ENCODE measurements at places on chromosomes 1 and 21. TPM values are rescaled to one million over a fixed set of nuclear protein-coding genes. Genes with fewer than 3 reads are reported as not detected.

GRCh38 chr1:153506831-153507413 lies 28.9 kb downstream of the S100A6 start:
- no peaks in the 10 kb centered on the region for H3K27me3 ChIP-seq
- H3K36me3 ChIP-seq = no peaks in the 10 kb centered on the region
- DNase-seq = peak; percentile 96

The DENND1B gene
- 12.2 TPM for total RNA-seq

The TTC34 gene
- total RNA-seq = 0.71 TPM

DNA sequence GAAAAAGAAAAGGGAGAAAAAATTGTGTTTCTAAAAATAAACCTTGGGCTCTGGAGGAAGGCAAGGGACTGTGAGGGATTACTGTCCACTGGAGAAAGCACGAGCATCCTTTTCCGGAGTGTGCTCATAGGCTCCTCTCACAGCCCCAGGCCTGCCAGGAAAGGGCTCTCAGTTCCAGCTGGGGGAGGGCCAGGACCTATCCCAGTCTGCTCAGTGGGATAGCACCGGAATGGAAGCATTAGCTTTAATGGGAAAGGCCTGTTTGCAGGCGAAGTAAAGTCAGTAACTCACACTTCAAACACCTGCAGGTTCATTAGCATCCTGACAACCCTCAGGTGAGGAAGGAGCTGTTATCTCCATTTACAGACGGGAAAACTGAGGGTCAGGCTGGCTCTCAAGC lies 113.9 kb upstream of the USP24 start:
- no peak for DNase-seq
- H3K36me3 ChIP-seq = no peaks in the 10 kb centered on the region
- H3K27ac ChIP-seq = no peak overlapping the region
- H3K4me3 ChIP-seq = no peak overlapping the region
- H3K4me1 ChIP-seq = no peaks in the 10 kb centered on the region
- H3K27me3 ChIP-seq = no peaks in the 10 kb centered on the region

The SOD1 gene
- total RNA-seq = 184 TPM

DNA sequence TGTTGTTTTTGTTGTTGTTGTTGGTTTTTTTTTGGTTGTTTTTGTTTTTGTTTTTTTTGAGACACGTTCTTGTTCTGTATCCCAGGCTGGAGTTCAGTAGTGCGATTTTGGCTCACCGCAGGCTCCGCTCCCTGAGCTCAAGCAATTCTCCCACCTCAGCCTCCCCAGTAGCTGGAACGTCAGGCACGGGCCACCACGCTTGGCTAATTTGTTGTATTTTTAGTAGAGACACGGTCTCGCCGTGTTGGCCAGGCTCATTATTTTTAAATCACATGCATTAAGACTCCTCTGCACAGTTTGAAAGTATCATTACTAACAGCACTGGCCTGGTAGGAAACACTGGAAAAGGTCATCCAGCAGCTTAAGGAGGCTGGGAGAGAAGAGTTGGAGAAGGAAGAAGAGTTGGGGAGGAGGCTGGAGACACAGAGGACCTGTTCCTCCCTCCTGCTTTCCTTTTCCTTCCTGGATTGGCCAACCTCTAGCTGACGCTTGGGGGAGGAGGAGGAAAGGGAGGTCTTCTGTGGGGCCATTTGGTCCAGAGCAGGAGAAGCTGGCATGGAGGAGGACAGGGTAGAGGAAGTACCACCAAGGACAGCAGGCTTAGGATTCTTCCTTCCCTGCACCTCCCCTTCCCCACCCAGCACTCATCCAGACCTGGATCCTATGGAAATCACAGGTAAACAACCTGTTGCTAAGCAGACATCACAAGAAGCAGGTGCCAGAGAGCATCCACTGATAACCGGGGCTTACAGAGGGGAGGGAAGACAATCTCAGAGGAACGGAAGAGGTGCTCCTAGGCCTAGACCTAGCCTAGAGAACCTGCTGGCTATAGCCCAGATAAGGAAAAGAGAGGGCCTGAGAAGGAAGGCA lies 71.9 kb upstream of the GOLT1A start:
- no peaks in the 10 kb centered on the region for H3K27me3 ChIP-seq
- no peak for DNase-seq
- H3K36me3 ChIP-seq = no peaks in the 10 kb centered on the region
- peaks cover 36% of the 10 kb centered on the region for H3K4me1 ChIP-seq
- H3K27ac ChIP-seq = peak overlapping the region; percentile 40

- no peak overlapping the region for H3K27ac ChIP-seq
- no peaks in the 10 kb centered on the region for H3K36me3 ChIP-seq
- DNase-seq = no peak
- no peaks in the 10 kb centered on the region for H3K27me3 ChIP-seq
Measured at GRCh38 chr1:115114308-115114707, 25.0 kb upstream of the TSPAN2 start.

- H3K4me3 ChIP-seq = no peak overlapping the region
- H3K27ac ChIP-seq = no peak overlapping the region
- H3K36me3 ChIP-seq = no peaks in the 10 kb centered on the region
- no peak for DNase-seq
- H3K4me1 ChIP-seq = no peaks in the 10 kb centered on the region
Measured at GRCh38 chr1:239696317-239696716, 309.9 kb downstream of the CHRM3 start.

DNA sequence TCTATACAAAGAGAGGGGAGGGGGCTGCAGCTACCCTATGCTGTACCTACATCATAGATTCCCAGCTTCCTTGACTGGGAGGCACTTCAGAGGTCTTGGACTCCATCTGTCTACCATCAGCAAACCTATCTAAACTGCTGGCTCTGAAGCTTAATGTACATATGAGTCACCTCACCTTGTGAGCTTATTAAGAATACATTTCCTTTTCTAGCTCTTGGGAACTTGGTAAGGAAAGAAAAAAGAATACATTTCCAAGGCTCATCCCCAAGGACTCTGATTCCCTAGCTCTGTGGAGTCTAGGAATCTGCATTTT lies 50.0 kb upstream of the PRELP start:
- H3K27ac ChIP-seq = peak overlapping the region; percentile 7
- peaks cover 20% of the 10 kb centered on the region for H3K4me1 ChIP-seq

- no peaks in the 10 kb centered on the region for H3K36me3 ChIP-seq
- no peak overlapping the region for H3K4me3 ChIP-seq
- no peak overlapping the region for H3K27ac ChIP-seq
- no peaks in the 10 kb centered on the region for H3K4me1 ChIP-seq
Measured at GRCh38 chr1:47635597-47635996, 197.8 kb downstream of the FOXD2 start.

DNA sequence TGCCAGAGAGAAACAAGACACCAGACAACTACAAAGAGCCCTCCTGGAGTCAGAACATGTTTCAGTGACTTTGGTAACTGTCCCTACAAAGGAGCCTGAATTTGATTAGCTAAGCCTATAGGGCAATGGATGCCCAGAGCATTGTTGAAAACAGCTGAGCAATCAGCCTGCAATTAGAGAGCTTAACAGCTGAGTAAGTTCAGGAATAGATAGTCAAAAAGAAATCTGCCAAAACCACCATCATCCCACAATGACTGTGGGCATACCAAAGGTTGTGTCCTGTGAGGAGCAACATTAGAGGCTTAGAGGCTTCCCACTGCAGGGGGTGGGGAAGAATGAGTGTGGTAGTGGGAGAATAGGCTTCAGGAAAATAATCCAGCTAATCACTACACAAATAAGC lies 32.1 kb downstream of the SH3BP5L start:
- no peak for DNase-seq
- H3K36me3 ChIP-seq = no peaks in the 10 kb centered on the region
- no peaks in the 10 kb centered on the region for H3K27me3 ChIP-seq
- no peak overlapping the region for H3K27ac ChIP-seq
- H3K4me3 ChIP-seq = no peak overlapping the region
- no peaks in the 10 kb centered on the region for H3K4me1 ChIP-seq

- H3K4me1 ChIP-seq = no peaks in the 10 kb centered on the region
- no peak overlapping the region for H3K27ac ChIP-seq
- no peaks in the 10 kb centered on the region for H3K27me3 ChIP-seq
Measured at GRCh38 chr1:56516539-56517252, 62.7 kb downstream of the PLPP3 start.

DNA sequence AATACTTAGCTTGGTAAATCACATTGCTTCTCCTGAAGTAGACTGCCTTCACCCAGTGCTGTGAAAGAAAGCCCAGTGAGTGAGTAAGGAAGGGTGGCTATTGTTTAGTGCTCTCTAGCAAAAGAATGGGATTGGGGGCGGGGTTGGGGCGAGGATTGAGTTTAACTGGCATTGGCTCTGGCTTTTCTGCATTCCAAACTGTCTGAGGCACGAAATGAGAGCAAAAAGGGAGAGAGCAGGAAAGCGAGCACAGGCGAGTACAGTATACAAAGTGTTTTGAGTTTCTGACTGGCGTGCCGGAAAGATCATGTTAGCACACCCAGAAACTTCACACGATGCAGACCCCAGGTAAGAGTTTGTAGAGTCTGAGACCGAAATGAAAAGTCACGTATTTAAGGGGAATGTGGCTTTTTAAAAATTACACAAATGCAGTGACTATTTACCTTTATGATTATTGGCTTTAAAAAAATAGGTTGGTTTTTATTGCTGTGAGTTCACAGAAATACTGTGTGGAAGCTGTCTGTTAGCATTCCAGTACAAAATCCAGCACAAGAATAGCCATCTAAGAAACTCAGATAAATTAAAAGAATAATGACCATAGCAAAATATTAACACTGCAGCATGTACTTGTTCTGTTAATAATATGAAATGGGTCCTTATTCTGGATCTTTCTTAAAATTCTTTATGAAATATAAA lies 155.4 kb downstream of the CLEC20A start:
- H3K27ac ChIP-seq = peak overlapping the region; percentile 47
- H3K4me1 ChIP-seq = peaks cover 31% of the 10 kb centered on the region
- no peaks in the 10 kb centered on the region for H3K27me3 ChIP-seq
- H3K4me3 ChIP-seq = peak overlapping the region; percentile 34
- H3K36me3 ChIP-seq = no peaks in the 10 kb centered on the region
- DNase-seq = no peak

The KRTAP19-6 gene
- total RNA-seq = not detected

The MAP3K6 gene
- 18.2 TPM for total RNA-seq

- no peak for DNase-seq
- no peaks in the 10 kb centered on the region for H3K36me3 ChIP-seq
- H3K4me1 ChIP-seq = no peaks in the 10 kb centered on the region
- H3K27me3 ChIP-seq = no peaks in the 10 kb centered on the region
Measured at GRCh38 chr21:17438635-17439034, 74.2 kb upstream of the CXADR start.

DNA sequence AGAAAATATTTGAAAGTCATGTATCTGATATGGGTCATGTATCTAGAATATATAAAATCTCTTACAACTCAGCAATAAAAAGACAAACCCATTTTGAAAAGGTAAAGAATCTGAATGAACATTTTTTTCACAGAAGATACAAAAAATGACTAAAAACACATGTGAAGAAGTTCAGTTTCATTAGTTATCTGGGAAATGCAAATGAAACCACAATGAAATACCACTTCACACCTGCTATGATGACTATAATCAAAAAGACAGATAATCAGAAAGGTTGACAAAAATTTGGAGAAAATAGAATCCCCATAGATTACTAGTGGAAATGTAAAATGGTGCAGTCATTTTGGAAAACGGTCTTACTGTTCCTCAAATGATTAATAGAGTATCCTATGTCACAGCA lies 631.0 kb downstream of the MRPL39 start:
- no peak overlapping the region for H3K27ac ChIP-seq
- no peak overlapping the region for H3K4me3 ChIP-seq
- H3K4me1 ChIP-seq = no peaks in the 10 kb centered on the region
- no peaks in the 10 kb centered on the region for H3K36me3 ChIP-seq
- no peaks in the 10 kb centered on the region for H3K27me3 ChIP-seq
- no peak for DNase-seq

- H3K27me3 ChIP-seq = no peaks in the 10 kb centered on the region
- no peak for DNase-seq
- H3K4me1 ChIP-seq = no peaks in the 10 kb centered on the region
- H3K36me3 ChIP-seq = no peaks in the 10 kb centered on the region
Measured at GRCh38 chr1:101000131-101000873, 25.3 kb downstream of the DPH5 start.

GRCh38 chr1:185598332-185598731 lies 135.9 kb upstream of the HMCN1 start:
- no peaks in the 10 kb centered on the region for H3K27me3 ChIP-seq
- no peaks in the 10 kb centered on the region for H3K4me1 ChIP-seq
- no peak overlapping the region for H3K4me3 ChIP-seq

DNA sequence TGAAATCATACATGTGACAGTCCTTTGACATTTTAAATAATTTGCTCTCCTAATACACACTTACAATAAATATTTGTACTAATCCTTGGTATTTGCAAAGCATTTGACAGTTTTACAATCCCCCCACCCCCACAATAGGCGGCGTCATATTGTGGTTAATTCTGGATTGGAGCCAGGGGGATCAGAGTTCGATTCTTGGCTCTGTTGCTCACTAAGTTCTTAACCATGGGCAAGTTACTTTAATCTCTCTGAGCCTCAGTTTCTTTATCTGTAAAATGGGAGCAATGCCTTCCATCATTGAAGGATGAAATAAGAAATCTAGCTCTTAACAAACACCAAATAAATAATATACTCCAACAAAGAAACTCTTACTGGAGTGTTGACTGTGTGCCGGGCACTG lies 23.8 kb downstream of the CACNA1S start:
- no peaks in the 10 kb centered on the region for H3K27me3 ChIP-seq
- no peaks in the 10 kb centered on the region for H3K4me1 ChIP-seq
- no peak overlapping the region for H3K27ac ChIP-seq
- DNase-seq = no peak

DNA sequence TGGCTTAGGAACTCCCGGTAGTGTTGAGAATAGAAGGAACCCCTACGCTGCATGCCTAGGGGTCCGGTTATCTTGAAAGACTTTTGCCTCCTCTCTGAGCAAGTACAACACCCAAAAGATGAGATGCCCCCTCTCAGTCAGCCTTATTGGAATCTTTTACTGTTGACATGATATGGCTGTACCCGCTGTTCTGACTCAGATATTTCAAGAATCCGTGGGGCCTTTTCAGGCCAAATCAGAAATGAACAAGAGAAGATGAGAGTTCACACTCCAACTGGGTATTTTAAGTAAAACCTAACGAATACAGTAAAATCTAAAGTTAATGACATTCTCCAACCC lies 164.2 kb downstream of the PPIAL4G start:
- H3K27me3 ChIP-seq = peaks cover 43% of the 10 kb centered on the region
- H3K4me1 ChIP-seq = no peaks in the 10 kb centered on the region

The LRRC41 gene
- 63.5 TPM for total RNA-seq

The HJV gene
- not detected for total RNA-seq

DNA sequence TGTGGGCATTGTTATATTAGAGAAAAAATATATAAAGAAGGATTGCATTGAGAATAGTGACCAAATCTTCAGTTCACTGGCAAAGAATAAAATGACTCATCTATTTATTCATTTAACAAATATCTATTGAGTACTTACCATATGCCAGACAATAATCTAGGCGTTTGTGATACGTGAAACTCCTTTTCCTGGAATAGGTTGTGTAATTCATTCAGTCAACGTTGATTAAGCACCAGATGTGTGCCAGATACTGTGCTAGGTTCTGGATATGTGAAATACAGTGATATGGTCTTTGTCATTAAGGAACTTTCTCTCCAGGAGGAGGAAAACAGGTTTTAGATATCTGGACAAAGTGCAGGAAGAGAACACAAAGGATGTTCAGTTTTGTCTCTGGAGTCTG lies 344.5 kb downstream of the RWDD3 start:
- no peaks in the 10 kb centered on the region for H3K27me3 ChIP-seq
- no peak overlapping the region for H3K27ac ChIP-seq
- H3K36me3 ChIP-seq = no peaks in the 10 kb centered on the region
- H3K4me1 ChIP-seq = no peaks in the 10 kb centered on the region
- DNase-seq = no peak
- no peak overlapping the region for H3K4me3 ChIP-seq

The HSD11B1 gene
- 3.9 TPM for total RNA-seq

All from sigmoid colon (tissue), 7 donors.